ENCODE measurements at places on chromosomes 13 and 19.

DNA sequence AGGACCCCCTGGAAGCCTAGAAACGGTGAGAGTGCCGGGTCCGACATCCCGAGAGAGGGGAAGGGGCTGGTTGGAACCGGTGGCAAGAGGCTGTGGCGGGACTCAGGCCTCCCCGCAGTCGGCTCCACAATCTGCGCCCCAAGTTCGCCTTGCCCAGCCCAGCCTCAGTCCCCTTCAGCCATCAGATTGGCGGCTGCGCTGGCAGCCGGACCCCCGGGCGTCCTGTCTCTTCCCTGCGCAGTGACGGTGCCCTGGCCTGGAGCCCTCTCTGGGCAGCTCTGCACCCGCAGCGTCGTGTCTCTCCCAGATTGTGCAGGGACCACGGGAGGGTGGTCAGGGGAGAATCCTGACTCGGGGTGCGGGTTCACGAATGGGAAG, 315 bp downstream of the ZNF492 start:
- DNase-seq = no peak

DNA sequence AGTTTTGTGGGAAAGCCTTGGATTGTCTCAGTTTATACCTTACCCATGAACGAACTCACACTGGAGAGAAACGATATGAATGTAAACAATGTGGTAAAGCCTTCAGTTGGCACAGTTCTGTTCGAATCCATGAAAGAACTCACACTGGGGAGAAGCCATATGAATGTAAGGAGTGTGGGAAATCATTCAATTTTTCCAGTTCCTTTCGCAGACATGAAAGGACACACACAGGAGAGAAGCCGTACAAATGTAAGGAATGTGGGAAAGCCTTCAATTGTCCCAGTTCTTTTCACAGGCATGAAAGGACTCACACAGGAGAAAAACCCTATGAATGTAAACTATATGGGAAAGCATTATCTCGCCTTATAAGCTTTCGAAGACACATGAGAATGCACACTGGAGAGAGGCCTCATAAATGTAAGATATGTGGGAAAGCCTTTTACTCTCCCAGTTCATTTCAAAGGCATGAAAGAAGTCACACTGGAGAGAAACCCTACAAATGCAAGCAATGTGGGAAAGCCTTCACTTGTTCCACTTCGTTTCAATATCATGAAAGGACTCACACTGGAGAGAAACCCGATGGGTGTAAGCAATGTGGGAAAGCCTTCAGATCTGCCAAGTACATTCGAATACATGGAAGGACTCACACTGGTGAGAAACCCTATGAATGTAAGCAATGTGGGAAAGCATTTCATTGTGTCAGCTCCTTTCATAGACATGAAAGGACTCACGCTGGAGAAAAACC, 7.5 kb upstream of the ZNF440 start:
- DNase-seq = no peak

DNA sequence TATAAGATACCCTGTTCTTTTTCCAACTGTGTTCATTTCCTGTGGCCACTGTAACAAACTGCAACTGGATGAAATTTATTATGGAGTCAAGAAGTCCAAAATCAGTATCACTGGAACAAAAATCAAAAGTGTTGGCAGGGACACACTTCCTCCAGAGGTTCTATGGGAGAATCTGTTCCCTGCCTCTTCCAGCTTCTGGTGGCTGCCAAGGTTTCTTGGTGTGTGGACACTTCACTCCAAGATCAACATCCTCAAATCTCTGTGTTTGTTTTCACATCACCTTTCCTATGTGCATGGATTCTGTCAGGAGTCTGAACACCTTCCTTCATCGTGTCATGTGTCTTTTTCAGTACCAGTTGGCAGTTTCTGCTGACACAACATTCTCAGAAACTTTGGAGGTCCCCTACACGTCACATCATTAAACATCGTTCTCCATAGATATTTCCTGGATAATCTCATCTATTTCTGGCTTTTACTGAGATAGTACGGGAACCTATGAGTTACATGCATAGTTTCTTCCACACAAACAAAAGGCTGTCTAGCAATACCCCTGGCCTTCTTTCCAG, 15.2 kb upstream of the EFNB2 start:
- no peak for DNase-seq

DNA sequence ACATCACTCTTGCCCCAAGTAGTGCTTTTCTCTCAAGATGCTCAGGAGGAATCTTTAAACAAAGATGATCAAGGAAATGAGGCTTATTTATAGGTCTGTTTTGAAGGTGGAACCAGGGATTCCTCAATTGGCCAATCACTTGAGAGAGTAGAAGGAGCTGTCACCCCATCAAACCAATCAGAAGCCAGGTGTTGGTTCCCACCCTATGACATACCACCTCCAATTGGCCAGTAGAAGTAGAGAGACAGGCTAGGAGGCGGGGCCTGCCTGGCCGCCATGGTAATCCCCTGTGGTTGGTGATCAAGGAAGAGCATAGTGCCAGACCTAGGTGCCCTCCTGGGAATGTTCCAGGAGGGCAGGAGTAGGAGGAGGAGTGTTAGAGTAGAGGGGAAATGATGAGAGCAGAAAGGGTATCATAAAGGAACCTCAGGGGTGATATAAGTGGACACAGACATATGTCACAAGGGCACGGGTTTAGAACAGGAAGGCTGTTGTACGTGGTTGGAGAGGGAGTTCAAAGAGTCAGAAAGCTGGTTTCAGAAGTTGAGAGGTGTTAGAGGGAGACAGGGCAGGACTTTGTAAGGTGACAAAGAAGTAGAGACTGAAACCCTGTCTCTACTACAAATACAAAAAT, 10.5 kb downstream of the PMIS2 start:
- DNase-seq = no peak

GRCh38 chr13:58369936-58370335, 738.4 kb downstream of the PCDH17 start:
- DNase-seq = no peak

DNA sequence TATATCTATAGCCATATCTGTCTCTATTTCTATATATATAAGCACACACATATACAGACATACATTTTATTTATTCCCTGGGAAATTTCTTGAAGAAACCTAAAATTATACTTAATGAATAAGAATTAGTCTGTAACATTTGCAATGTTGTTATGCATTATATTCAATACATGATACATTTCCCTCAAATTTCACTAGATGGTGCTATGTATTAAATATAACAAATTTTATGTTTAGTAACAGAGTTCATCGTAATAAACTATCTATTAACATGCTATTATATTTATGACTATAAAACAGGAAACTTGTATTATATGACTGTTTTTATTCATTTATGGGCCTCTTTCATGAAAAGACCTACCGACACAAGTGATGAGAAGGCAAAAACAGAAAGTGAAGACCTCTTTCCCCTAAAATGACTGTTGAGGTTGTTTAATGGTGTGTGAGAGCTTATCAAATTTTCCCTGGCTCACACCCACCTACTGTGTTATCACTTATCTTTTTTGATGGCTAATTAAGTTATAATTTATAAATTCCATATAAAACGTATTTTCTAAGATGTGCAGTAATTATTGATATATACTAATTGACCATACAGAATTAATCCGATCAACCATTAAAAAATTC, 881.9 kb downstream of the SLITRK6 start:
- DNase-seq = no peak

DNA sequence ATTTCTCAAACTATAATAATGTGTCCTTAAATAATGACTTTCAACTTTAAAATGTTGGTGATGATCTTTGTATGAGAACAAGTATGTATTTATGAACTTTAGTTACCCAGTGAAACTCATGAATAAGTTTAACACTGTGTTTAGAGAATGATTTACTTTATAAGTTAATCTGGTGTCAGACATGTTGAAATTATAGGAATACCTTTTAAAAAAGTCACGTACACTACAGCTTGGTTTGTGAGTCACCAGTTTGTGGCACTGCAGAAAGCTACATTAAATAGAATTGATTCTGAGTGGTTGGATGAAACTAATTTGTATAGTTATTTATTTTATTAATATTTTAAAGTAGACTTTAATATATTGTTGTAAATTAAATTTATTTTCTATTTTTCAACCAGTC, 1366.2 kb upstream of the PCDH20 start:
- DNase-seq = no peak

- no peak for DNase-seq
Measured at GRCh38 chr19:21466627-21467026, 38.8 kb upstream of the ZNF429 start.

- DNase-seq = no peak
Measured at GRCh38 chr19:3591876-3592613, 6.8 kb downstream of the GIPC3 start.

GRCh38 chr13:98508685-98509084, 68.2 kb downstream of the STK24 start:
- no peak for DNase-seq

- no peak for DNase-seq
Measured at GRCh38 chr13:40671956-40672764, 5.7 kb upstream of the FOXO1 start.

GRCh38 chr19:17720440-17720839, 1.2 kb downstream of the MAP1S start:
- no peak for DNase-seq

- DNase-seq = no peak
Measured at GRCh38 chr13:44619651-44620050, 43.5 kb upstream of the TSC22D1 start.

DNA sequence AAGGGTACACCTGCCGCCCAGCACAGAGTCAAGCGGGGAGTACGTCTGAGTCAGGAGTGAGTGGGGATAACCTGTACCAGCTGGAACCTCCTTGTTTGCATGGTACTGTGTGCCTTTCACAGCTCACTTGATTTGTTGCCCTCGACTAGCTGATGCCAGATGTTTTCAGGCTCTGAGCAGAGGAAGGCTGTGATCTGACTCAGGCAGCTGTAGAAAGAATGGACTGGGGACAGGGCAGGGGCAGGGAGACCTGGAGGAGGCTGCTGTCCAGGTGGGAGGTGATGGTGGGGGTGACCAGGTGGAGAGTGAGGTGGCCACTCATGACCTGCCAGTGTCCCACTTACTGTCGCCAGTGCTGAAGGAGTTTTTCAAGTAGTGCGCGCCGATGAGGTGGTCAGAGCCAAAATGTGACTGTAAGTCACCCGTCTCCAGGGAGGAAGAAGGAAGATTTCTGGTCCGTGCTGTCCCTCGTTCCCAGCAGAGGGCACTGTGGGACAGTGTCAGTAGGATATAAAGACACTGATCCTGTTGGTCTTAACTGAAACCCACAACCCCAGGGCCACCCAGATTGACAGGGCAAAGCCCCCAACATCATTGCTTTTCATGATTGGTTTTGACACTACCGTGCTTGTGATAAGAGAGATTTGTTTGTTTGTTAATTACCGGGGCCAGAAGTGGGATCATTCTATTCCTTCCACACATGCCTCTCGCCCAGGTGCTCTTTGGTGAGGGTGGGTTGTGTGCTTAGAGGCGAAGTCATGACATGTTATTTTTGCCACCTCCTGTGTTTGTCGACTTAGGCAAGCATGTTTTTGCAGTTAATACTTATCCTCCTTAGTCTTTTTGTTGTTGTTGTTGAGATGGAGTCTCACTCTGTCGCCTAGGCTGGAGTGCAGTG, 128.4 kb downstream of the DPF1 start:
- peak; percentile 71 for DNase-seq

DNA sequence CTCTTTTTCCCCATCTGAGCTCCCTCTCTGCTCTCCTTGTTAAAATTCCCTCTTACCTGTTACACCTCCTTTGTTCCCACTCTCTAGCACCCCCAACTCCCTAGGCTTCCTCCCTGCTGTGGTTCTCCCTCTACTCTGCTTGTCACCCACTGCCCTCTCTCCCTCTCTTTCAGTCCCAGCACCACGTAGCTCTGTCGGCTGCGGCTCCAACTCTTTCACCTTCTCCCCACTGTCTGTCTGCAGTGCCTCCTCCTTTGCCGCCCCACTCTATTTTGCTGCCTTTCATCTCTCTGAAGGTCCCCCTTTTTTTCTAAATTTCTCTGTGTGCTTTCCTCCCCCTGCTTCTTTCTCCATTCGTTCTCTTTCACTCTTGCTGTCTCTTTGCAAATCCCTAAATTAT, 1.1 kb downstream of the ZNF836 start:
- DNase-seq = no peak

- no peak for DNase-seq
Measured at GRCh38 chr19:35936738-35937268, 629 bp downstream of the LRFN3 start.

DNA sequence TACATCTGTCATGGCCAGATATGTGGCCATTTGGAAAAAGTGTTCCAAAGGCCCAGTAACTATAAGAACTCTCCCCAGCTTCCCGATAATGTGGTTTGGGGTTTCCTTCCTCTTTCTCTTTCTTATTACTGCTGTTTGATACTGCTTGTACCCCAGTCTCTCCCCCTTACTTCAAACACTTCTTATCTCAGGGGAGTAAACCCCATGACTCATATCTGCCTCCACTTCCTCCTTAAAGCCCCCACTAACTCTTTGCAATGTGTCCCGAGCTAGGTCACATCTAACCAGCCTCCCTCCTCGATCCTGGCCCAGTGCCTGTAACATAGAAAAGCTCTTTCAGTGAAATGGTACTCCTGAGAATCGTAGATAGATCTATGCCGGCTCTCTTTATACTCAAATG, 82.4 kb upstream of the STARD13 start:
- DNase-seq = no peak

DNA sequence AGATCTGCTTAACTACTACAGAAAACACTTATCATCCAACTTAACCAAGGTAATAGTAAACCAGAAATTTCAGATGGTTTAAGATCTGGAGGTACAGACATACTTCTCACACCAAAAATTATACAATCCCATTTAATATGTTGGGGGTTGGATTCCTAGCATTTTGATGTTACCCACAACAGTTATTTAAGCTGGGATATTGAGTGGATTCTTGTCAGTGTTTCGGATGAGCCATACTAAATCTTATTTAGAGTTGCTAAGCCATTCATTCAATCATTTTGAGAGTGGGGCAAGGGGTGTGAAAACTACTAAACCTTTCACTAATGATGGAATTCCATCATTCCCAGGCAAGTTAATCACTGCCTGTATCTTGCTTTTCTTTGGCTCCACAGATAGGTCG, 40.6 kb downstream of the KATNAL1 start:
- no peak for DNase-seq

GRCh38 chr19:13076787-13077186, 25.9 kb downstream of the LYL1 start:
- no peak for DNase-seq
